ENCODE measurements at places on chromosomes 6 and 20.

DNA sequence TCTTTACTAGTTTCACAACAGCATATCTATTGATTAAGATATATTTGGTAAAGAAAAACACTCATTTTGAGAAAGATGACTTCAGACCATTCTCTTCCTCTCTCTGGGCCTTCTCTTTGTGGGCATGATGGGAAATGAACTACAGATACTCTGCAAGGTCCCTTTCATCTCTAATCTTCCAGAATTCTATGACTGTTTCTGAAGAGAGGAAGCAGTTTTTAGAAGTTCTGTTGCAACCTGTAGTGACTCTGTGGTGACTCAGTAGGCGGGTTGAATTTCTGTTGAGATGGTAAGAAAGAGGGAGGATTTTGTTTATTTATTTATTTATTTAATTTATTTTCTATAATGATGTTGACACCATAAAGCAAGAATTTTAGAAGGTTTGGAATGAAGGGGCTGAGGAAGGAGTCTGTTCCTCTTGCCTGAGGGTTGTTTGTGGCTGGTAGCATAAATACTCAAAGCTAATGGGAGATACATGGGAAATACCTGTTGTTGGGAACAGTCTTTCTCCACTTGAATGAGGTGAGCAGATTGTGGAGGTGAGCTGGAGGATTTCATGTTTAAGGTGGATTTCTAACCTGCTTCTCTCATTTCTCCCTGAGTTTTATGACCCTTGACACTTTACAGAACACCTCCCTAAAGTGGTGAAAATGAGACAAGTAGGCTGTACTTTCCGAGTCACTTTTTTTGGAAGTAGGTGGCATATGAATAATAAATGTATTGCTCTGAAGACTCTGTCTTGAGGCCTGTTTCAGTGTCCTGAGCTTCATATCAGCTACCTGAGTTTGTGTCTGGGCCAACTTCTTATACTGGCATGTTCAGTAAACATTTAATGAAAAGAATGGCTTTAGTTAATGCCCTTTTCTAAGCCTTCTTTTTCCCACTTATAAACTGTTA lies 15.0 kb downstream of the ACSS2 start:
- DNase-seq = no peak

DNA sequence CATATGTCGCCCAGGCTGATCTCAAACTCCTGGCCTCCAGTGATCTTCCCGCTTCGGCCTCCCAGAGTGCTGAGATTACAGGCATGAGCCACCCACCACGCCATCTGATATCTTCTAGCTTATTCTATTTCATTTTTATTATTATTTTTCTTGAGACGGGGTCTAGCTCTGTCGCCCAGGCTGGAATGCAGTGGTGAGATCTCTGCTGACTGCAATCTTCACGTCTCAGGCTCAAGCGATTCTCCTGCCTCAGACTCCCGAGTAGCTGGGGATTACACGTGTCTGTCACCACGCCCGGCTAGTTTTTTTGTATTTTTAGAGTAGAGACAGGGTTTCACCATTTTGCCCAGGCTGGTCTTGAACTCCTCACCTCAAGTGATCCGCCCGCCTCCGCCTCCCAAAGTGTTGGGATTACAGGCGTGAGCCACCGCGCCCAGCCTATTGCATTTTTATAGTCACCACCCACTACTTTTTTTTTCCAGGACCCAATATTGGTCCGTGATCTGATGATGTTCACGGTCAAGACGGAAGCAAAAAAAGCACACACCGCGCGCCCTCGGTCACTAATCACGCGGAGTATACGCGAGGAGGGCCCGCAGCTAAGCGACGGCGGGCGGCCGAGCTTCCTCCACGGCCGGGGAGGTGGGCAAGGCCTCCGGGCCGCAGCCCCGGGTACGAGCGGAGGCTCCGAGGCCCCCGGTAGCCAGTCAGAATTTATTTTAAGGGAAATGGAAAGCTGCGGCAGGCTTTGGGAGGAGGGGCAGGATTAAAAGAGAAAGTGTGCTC lies 1.1 kb upstream of the LSM14B start:
- DNase-seq = no peak

GRCh38 chr20:62832212-62832922 lies 15.5 kb downstream of the COL9A3 start:
- DNase-seq = no peak

DNA sequence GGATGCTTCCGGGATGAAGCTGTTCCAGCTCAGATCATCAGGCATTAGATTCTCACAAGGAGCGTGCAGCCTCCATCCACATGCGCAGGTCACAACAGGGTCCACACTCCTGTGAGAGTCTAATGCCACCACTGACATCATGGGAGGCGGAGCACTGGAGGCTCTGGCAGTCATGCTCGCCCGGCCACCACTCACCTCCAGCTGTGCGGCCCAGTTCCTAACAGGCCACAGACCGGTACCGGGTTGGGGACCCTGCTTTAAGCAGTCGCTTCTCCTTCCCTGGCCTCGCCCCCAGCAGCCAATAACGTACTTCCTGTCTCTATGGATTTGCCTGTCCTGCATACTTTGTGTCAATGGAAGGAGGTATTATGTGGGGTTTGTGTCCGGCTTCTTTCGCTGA lies 236.8 kb downstream of the TAF4 start:
- no peak for DNase-seq

- DNase-seq = no peak
Observed at GRCh38 chr20:38214256-38215193, 46.0 kb downstream of the KIAA1755 start.

DNA sequence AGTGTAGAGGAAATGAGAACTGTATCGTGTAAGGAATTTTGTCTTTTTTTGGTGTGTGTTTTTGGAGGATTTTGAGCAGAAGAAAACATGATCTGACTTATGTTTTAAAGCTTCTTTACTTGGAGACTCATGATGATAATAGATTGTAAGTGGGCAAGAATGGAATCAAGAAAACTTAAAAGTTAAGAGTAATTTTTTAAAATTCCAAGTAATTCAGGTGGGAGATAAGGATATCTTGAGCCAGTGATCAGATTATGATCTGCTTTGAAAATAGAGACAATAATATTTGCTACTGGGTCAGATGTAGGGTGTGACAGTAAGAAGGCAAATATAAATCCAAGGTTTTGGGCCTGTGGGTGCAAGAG lies 734 bp downstream of the ZSCAN26 start:
- DNase-seq = no peak

DNA sequence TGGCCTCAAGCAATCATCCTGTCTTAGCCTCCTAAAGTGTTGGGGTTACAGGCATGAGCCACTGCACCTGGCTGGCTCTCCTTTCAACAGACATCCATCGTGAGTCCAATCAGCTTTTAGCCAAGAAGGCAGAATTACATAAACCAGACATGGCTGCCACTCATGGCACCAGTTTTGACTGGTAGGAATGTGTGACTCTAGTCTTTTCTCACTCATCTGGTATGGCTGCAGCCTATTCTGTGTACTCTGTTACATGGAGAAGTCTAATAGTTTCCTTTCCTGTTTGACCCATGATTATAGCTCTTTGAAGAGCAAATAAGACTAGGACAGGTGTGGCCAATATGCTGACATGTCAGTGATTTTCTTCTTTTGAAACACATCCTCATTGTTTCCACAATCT lies 27.0 kb upstream of the RNF144B start:
- DNase-seq = no peak

GRCh38 chr6:35311390-35312075 lies 13.9 kb downstream of the DEF6 start:
- DNase-seq = no peak

DNA sequence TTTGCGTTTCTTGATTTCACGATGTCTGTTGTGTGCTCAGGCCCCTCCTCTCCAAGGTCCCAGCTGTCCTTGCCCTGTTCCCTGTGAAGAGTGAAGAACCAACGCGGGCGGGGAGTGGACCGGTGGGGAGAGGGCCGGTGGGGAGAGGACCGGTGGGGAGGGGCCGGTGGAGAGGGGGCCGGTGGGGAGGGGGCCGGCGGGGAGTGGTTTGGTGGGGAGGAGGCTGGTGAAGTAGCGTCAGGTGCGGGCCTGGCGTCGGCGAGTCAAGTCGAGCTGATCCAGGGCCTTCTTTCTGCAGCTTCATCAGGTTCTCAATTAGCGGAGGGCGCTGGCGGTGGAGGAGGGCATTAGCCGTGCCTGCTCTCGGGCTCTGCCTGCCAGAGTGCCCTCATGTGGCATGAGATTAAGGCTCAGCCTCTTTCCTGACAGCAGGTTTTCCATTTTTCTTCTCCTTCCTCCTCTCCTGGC lies 21.2 kb upstream of the BHLHE23 start:
- no peak for DNase-seq

DNA sequence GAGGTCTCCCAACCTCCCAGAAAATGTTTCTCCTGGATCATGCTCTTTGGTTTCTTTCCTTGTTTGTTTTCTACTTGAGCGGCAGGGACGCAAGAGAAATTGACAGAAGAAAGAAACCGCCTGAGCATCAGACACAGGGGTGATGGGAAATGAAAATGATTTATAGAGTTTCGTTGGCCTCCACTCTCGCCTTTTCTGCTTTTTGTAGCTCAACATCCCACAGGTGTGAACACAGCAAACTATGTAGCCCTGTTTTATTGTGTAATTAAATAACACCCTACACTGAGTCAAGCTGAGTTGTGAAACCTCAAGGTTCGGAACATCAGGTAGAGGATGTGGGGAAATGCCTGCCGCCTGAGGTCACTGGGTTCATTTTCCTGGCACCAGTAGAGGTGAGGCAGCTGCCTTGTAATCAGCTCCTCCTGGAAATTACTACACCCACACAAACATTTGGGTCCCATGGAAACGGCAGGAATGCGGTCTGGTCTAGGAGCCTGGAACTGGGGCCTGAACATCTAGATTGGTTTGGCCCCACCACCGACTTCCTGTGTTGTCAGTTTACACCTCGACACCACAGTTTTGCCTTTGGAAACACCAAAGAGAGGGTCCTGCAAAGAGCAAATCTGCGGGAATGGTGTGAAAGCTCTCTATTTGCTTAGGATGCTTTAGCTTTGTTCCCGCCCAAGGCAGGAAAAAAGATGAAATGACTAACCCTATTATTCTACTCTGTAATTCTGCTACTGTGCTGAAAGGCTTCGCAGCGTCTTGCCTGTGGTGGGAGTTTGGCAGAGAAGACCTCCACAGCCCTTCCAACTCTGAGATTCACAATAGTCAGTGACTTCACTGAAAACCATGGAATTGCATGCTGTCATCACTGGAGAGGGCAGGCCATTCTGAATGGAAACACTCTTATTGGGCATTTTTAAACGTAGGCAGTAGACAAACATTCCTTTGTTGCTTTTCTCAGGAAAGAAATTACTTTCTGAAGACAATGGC lies 53.0 kb downstream of the ADAT2 start:
- peak; percentile 5 for DNase-seq

DNA sequence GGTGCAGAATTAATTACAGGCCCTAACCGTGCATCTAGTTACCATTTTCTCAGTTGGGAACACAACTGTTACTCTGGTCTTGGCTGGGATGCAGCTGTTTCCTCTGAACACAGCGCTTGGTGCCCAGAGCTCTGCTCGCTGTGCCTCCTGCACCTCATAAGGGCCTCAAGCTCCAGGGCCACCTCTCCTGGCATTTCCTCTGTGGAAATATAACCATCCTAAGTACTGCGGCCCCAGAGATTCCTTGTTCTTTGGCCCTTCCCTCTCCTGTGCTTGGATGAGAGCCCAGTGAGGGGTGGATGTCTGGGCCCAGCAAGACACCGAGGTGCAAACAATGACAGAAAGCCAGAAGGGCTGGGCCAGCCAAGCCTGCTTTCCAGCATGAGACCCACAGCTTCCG lies 169.9 kb upstream of the CST7 start:
- DNase-seq = no peak

- no peak for DNase-seq
Observed at GRCh38 chr20:54176610-54177009, 2.8 kb upstream of the CYP24A1 start.

DNA sequence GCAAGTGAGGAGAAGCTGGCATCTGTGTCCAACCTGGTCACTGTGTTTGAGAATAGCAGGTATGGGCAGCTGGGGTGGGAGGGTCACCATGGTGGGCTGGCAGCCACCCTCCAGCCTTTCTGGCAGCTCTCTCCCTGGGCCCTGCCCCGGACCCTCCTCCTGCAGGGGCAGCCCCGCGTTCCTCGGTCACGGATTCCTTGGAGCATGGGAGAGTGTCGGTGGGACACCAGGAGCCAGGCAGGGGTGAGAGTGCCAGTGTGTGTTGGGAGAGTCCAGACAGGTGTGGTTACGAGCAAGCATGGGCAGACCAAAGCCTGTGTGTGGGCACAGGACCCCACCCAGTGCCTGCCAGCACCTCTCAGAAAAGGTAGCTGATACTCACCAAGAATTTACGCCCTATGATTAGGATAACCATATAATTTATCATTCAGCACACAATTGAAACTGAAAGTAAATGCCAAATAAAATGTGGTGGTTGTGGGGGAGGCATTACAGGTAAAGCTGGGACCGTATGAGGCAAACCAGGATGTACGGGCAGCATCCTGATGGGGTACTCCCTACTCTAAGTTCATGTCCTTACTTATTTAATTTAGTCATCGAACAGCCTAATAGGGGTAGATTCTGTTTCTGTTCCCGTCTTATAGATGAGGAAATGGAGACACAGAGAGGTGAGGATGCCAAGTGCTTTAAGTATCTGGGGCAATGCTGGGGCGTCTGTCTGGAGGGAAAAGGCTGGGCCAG lies 542 bp downstream of the FGD2 start:
- no peak for DNase-seq

GRCh38 chr20:38902601-38903000 lies 23.6 kb upstream of the FAM83D start:
- DNase-seq = no peak

- no peak for DNase-seq
Observed at GRCh38 chr6:108837236-108837971, 10.8 kb upstream of the ARMC2 start.

DNA sequence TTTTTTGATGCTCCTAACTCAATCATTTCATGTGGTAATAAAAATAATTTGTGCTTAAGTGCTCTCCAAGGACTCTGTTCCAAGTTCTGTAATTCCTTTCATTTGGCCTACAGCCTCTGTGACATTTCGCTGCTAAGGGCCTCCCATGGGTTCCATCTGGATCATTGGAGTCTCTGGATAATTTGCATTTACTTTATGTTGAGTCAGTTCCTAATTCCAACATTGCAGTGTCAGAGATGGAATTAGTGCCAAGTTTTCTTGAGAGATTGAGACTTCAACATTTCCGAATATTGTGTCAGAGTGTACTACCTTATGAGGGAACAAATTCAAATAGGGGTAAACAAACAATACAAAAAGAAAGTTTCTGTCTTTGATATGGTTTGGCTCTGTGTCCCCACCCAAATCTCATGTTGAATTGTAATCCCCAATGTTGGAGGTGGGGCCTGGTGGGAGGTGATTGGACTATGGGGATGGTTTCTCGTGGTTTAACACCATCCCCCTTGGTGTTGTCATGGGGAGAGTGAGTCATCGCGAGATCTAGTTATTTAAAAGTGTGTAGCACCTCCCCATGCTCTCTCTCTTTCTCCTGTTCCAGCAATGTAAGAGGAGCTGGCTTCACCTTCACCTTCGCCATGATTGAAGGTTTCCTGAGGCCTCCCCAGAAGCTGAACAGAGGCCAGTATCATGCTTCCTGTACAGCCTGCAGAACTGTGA lies 244.1 kb upstream of the TBX18 start:
- DNase-seq = no peak

- DNase-seq = no peak
Observed at GRCh38 chr6:151141685-151142084, 98.1 kb upstream of the AKAP12 start.
